ENCODE measurements at places on chromosomes 4 and X.

DNA sequence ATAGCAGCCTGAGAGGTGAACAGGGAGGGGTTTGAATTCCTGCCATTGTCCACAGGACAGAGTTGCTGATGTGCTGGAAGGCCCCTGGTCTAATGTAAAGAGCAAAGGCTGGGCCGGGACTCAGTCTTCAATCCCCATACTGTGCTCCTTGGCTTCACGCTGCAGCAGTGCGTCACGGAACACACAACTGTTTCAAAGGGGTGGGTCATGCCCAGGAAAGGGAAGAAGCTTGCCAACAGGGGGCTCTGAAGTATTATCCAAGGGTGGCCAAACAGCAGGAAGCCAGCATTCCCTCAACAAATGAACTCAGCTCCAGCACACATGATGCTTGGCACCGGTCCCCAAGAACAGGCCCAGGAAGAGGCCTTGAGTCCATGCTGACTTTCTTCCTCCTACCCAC is 122.5 kb downstream of the NFKB1 start:
- peak; percentile 35 for DNase-seq

- no peak for DNase-seq
Observed at GRCh38 chr4:7444731-7445130, 10.0 kb upstream of the PSAPL1 start.

- DNase-seq = no peak
Observed at GRCh38 chrX:47817897-47818296, 18.8 kb upstream of the ZNF81 start.

GRCh38 chr4:52718123-52718522 is 33.1 kb downstream of the ERVMER34-1 start:
- no peak for DNase-seq

Measured in Caki2 (cell line).